ENCODE measurements at places on chromosomes 6 and 20. TPM values are rescaled to one million over a fixed set of nuclear protein-coding genes. Genes with fewer than 3 reads are reported as not detected.

The EYS gene
- total RNA-seq: 3.8 TPM

The PROCR gene
- total RNA-seq: 64.8 TPM

The SAMD3 gene
- 1.5 TPM for total RNA-seq

The C6orf52 gene
- not detected for total RNA-seq

The TAGAP gene
- total RNA-seq: 2.0 TPM

The KCNQ5 gene
- not detected for total RNA-seq

The CLDN20 gene
- not detected for total RNA-seq

The ISM1 gene
- 12.2 TPM for total RNA-seq

The OR2B6 gene
- not detected for total RNA-seq

The PROKR2 gene
- total RNA-seq: not detected

The FAM83C gene
- not detected for total RNA-seq
